Kidney epithelial cell (primary cell): ENCODE measurements at places on chromosomes 3 and 15.

- DNase-seq: no peak
These were observed 8.4 kb downstream of the NBEAL2 start for GRCh38 chr3:46987743-46988401.

DNA sequence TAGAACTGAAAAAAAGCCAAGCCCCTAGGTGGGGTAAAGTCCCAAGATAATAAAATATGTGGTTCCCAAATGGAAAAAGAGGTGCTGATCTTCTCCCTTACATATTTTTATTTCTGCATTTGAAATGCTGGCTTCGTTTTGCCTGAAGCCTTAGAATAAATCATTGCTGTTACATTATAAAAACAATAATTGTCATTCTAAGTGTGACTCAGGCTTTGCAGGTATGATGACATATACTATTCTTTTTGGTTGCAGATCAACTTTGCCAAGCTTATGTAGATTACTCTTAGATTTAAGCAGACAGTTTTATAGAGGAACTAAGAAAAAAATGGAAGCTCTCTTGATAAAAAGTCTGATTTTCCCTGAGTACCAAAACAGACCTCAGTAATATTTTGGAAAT is 7.5 kb downstream of the IDH3A start:
- no peak for DNase-seq

DNA sequence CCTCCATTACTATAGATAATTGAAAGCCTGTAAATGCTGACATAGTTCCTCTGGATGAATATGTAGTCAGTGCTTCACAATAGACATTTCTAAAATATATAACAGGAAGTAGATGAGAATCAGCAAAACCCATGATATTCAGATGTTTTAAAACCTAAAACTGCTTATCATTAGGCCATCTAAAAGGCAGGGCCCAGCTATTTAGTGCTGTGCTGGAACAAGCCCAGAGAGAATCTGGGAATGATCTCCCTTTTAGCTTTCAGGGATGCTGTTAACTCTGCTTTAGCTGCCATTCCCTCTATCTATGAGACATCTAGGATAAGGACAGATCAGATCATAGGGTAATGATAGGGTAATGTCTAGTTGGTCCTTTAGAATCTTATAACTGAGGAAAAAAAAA is 106.8 kb downstream of the SLMAP start:
- DNase-seq: no peak

GRCh38 chr15:73324496-73325170 is 44.1 kb downstream of the HCN4 start:
- DNase-seq: no peak

- DNase-seq: no peak
These were observed 8.5 kb downstream of the NR2F2 start for GRCh38 chr15:96338766-96339618.

- no peak for DNase-seq
These were observed 17.7 kb downstream of the POC1A start for GRCh38 chr3:52136513-52136912.

DNA sequence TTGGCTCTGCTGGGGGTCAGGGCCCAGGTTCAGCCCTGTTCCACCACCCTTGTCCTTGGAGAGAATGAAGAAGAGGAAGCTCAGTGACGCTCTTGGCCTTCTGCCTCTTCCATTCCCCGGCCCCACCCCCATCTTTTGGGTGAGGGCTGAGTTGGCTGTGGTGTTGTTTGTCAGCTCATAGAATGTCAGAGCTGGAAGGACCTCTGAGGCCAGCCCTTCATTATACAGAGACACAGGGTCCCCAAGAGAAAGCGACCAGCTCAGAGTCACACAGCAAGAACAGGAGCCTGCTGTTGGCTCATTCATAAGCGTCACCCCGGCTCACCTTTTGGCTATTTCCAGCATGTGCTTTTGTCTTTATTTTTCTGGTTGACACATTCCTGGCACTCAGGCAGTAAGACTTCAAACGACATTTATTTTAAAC is 68.2 kb downstream of the AAGAB start:
- no peak for DNase-seq

- no peak for DNase-seq
These were observed 476.3 kb downstream of the AGBL1 start for GRCh38 chr15:86555939-86556338.

- DNase-seq: peak; percentile 55
These were observed 50.7 kb downstream of the CLDN11 start for GRCh38 chr3:170469151-170470062.

- no peak for DNase-seq
These were observed 852 bp downstream of the STAB1 start for GRCh38 chr3:52495777-52496602.

DNA sequence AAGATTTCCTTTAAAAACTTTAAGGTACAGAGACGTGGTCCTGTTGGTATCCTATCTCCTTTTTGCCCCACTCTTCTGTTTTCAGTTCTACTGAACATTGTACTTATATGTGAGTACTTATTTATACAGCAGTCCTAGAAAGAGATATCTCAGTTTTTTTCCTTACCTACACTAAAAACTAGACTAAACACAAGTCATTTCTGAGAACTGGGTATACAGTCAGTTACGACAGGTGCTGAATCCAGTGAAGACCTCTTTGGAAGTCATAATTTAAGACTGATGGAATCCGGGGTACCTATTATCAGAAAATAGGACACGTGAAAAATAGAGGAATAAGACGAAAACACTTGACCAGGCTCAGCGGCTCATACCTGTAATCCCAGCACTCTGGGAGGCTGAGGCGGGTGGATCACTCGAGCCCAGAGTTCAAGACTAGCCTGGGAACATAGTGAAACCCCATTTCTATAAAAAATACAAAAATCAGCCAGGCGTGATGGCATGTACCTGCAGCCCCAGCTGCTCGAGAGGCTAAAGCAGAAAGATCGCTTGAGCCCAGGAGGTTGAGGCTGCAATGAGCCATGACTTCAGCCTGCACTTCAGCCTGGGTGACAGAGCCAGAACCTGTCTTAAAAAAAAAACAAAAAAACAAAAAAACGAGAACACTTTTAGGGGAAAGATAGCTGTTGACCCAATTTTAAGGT is 76.3 kb downstream of the KLHL25 start:
- no peak for DNase-seq

DNA sequence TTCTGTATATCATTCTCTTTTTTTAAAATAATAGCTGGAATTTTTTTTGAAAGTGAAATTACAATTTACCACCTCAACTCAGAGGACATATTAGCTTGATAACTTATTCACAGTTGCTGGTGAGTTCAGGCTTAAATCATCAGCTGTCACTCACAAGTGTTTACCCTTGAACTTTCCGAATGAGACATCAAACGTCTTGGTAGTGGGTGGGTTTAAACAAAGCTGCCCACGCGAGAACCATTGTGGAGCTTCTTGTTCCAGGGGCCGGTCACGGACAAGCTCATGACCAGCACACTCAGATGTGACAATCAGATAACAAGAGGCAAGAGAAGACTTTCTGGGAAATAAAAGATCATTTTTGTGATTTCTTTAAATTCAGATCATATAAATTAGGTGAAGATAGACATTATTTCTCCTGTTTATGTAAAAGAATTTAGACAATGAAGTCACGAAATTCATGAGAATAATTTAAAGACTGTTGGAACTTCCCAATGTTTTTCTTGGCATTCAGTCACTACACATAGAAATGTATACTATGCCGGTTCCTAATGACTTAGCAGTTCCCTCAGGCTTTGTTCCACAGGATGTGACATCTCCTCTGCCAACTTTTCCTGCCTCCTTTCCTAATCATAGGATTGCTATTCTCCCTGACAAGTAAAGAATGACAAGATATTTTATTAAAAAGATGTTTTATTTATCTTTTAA is 29.3 kb downstream of the BTD start:
- DNase-seq: peak; percentile 26

GRCh38 chr15:67080118-67080899 is 14.9 kb downstream of the SMAD3 start:
- no peak for DNase-seq

DNA sequence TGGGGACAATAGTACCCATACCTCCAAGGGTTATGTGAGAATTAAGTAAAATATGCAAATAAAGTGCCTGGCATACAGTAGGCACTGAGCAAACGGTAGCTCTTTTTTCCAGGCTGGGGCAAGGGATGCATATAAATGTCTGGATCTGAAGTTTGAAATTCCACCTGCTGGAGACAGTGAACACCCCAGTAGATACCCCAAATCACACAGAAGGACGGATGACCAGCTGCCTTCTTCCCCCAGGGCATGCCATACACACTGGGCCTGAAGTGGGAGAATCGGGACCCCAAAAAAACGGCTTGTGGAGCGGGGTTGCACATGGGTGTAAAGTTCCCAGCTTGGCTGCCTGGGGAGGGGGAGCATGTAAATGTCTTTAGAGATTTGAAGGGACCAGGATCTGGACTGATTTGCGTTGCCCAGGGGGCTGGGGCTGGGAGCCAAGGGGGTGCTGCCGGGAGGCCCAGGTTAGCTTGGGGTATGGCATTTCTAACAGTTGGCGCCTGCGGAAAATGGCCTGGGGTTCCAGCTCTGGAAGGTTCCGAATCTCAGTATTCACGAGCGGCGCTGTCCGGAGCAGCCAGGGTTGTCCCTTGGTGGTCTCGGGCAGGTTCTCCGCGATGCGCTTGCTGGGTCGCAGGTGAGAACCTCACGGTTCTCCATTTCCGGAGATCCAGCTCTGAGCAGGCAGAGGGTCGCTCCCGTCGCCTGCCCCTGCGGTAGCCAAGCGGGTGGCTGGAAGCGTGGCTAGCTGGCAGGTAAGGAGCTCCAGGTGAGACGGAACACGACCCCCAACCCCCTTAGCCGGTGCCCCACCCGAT is 42.6 kb upstream of the POLG start:
- DNase-seq: no peak
